Smooth muscle cell of the brain vasculature (primary cell): ENCODE measurements at places on chromosomes 2 and 18.

GRCh38 chr18:23587220-23587642, 925 bp upstream of the NPC1 start:
- DNase-seq, result no peak

- no peak for DNase-seq
These were observed 56.7 kb upstream of the ZDBF2 start for GRCh38 chr2:206217743-206218142.

- DNase-seq, result no peak
These were observed 704.6 kb downstream of the SATB2 start for GRCh38 chr2:198753101-198753500.

DNA sequence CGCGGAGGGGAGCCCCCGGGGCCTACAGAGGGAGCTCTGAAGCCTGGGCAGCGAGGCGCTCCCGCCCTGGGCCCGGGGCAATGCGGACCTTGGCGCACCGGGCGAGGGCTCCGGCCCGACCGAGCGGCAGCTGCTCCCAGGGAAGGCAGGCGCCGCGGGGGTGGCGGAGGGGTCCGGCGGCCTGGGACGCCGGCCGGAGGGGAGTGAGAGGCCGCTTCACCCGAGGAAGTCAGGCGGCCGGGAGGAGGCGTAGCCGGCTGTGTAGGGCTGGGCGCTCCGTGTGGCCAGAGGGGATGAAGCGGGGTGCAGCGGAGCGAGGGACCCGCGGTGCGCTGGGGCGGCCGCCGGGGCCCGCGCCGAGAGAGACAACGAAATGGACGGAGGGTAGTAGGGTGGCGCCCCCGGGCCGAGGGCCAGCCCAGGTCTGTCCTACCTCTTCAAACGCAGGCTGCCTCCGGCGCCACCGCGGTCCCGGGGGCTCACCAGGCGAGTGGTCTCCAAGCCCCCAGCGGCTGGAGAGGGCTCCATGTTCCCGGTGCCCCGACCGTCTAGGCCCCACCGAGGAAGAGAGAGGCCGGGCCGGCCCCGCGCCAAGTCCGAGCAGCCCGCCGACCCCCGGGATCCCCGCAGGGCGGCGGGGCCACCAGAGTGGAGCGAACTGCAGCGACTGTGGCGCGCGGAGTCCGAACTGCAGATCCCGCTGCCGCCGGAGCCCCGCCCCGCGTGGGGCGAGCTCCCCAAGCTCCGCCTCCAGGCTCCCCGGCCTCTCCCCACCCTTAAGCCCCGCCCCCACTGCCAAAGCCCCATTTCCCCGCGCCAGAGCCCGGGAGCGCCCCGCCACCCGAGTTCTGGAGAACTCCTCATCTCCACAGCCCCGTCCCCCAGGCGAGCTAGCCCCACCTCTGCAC, at the start of gene SLC30A3:
Gene SLC30A3 (minus strand): TSS at position 669 of the 908 bp plus-strand sequence. CDS start 141 bp downstream, at position 528.
- no peak for DNase-seq

- DNase-seq, result no peak
These were observed 122.7 kb upstream of the ZFP36L2 start for GRCh38 chr2:43348908-43349661.

DNA sequence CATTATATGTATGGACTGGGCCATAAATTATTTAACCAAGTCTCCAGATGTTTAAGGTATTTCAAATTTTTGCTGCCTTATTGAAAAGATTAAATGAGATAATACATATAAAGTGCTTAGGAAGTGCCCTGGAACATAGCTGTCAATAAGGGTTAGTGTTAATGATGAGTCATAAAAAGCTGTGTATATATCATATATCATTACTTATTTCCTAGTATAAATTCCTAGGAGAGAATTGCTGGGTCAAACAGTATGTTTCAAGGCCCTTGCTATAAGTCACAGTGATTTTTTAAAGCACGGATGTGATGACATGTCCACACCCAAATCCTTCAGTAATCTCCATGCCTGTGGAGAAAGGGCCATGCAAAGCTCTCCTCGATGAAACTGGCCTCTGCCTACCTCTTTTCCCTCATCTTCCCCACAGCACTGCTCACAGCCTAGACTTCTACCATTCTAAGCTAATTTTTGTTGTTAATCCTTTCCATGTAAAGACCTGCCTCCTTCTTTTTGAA, 8.5 kb downstream of the ZNF2 start:
- no peak for DNase-seq

DNA sequence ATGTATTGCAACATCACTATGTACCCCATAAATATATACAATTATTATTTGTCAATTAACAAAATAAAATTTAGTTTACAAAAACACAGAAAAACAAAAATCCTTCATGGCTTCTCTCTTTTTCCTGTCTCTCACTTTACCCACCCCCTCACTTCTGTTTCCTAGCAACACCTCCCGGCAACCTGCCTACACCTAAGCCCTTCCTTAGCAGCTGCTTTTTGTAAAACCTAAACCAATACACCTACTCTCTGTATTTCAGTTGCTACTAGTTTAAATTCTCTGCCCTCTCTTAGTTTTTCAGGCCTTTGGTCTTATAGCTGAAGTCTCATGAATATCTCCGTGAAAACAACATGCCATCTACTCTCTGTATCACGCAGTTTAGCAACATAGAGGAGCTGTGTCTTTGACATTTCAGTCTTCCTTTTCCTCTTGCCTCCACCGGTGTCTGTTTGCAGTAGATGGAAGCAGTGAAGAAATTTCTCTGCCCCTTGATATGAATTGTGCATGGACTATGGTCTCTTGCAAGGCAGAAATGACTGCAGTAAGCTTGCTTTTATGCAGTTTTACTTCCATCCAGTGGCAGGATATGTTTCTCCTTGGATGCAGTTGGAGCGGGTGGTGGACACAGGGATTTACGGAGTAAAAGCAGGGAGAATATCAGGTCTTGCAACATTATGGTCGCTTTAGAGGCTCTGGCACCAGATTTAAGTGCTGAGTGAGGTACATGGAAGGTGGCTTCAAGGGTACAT, 42.0 kb upstream of the ZDBF2 start:
- no peak for DNase-seq

DNA sequence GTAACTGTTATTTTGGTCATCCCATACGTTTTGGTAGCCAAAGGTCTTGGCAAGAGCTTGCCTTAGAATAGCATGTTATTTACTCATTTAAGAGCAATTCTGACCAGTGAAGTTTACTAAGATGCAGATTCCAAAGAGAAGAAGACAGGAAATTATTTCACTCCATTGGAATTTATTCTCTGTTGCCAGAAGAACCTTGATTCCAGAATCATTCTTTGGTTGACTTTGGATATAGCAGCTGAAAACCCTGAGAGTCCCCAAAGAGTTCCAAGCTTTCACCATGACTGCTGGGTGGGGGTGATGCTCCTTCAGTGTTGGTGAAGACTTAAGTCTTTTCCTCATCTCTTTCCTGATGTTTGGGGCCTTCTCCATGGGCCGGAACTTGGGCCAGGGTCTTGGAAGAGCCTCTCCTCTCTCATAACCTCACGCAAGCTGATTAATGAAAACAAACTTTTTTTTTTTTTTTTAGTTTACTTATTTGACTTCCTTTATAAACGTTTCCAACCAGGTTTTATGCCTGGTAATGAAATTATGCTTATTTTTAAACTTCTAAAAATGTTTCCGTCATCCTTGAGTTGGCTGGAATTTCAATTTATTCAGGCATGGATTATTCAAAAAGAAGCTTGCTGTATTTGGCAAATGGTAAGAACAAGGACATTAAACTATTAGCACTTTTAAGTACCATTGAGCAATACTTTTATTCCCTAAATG, 192.0 kb downstream of the MTX2 start:
- no peak for DNase-seq

GRCh38 chr2:229852565-229852964, 69.2 kb downstream of the TRIP12 start:
- DNase-seq, result peak; percentile 18

DNA sequence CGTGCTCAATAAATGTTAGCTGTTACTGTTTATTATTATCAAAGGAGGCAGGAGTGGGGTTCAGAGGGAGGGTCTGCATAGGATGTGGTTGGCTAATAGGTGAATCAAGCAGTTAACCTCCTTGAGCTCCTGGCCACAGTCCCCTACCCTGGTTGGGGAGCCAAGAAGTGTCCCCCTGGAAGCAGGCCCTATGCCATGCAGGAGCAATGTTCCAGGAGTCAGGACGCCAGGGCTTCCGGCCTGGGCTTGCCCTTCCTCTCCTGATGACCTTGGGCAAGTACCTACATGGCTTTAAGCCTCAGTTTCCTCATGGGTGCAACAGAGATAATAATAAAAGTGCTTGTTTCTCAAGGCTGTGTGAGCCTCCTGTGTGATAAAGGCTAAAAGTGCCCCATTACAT, 84.9 kb downstream of the DYSF start:
- DNase-seq, result no peak

GRCh38 chr2:67773851-67774250, 289.0 kb downstream of the C1D start:
- DNase-seq, result no peak

DNA sequence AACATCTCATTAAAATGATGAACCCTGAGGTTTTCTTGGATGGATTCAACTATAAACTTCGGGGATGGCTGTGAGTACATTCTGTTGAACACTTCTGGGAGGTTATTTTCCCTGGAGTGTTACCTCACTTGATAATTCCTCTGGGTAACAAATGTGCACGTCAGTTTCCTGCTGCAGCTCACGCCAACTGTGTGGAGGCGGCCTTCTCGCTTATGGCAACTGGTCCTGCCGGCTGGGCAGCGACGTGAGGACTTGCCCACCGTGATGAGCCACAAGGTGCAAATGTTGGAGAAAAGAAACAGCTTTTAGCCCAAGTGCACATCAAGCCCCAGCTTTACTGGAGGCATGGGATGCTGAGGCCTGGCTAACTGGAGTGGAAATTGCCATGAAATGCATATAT, 15.9 kb downstream of the MYCN start:
- DNase-seq, result no peak

GRCh38 chr2:229489016-229489415, 217.9 kb upstream of the PID1 start:
- DNase-seq, result peak; percentile 26

GRCh38 chr2:2000018-2000723, 255.9 kb upstream of the PXDN start:
- DNase-seq, result no peak
